ENCODE measurements at places on chromosomes 16 and 17.

- DNase-seq: peak; percentile 50
Measured at GRCh38 chr17:32142857-32143526, 690 bp downstream of the RHOT1 start.

- no peak for DNase-seq
Measured at GRCh38 chr16:80164966-80165550, 375.7 kb upstream of the DYNLRB2 start.

- no peak for DNase-seq
Measured at GRCh38 chr17:47338026-47338425, 14.3 kb downstream of the EFCAB13 start.

DNA sequence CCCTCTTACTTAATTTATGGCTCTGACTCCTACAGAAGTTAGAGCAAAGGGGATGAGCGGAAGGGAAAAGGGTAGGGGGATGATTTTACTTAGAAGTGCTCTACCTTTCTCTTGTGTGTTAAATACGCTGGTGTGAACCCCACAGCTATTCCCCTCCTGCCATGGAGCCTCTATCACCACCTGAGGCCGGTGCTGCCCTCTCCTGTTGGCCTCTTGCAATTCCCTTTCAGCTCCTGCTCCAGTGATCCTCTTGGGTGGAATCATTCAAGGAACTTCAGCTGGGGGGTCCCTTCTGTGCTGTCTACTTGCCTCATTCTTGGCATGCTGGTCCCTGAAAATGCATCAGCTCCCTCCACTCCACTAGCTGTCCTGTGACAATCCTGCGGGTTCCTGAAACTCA, 41.8 kb upstream of the CDH8 start:
- DNase-seq: no peak

DNA sequence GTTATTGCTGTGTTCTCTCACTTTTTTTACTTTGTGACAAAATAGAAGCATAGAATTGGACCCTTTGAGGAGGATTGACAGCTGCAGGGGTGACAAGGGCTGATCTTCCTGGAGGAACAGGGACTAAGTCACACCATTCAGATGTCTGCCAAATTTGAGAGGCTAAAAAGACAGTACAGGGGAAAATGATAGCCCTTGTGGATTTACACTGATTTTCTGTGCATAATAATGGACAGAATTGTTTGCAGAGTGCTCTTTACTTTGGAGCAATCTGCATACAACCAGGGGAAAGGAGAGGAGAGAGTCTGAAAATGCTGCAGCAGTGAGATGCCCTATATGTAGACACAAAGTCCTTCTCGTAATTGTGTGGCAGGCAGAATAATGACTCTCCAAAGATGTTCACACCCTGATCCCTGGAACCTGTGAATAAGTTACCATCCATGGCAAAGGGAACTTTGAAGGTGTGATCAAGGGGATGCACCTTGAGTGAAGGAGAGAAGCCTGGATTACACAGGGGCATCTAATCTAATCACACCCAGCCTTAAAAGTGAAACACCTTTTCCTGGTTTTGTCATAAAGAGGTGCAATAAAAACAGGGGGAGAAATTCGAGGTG, 221.4 kb upstream of the CPHXL start:
- DNase-seq: no peak

DNA sequence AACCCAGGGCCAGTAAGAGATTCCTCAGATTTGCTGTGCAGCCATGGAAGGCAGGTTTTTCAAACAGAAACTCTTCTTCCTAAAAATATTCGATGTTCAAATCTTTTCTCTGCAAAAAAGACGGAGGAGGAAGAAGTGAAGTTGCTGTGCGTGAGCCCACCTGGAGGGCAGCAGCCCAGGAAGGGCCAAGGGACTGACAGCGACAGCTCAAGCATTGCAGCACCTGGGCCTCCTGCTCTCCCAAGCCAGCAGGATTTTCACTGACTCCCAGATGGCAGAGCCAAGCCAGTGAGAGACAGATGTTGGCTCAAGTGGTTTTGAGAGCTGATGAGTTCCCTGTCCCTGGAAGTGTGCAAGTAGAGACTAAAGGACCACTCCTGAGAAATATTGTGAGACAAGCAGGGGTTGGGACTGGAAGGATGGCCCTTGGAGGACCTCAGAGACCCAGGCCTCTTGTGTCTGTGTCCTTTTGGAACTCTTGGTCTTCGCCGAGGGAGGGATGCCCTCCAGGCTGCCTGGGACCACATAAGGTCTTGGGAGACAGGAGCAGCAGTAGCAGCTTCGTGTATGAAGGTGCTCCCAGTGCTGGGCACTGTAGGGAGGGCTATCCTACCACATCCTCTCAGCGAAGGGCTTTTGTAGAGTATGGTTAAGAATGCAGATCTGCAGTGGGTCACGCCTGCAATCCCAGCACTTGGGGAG, 29.3 kb upstream of the TNFRSF13B start:
- no peak for DNase-seq

GRCh38 chr16:60771138-60771537, 1265.1 kb downstream of the CDH8 start:
- DNase-seq: no peak

DNA sequence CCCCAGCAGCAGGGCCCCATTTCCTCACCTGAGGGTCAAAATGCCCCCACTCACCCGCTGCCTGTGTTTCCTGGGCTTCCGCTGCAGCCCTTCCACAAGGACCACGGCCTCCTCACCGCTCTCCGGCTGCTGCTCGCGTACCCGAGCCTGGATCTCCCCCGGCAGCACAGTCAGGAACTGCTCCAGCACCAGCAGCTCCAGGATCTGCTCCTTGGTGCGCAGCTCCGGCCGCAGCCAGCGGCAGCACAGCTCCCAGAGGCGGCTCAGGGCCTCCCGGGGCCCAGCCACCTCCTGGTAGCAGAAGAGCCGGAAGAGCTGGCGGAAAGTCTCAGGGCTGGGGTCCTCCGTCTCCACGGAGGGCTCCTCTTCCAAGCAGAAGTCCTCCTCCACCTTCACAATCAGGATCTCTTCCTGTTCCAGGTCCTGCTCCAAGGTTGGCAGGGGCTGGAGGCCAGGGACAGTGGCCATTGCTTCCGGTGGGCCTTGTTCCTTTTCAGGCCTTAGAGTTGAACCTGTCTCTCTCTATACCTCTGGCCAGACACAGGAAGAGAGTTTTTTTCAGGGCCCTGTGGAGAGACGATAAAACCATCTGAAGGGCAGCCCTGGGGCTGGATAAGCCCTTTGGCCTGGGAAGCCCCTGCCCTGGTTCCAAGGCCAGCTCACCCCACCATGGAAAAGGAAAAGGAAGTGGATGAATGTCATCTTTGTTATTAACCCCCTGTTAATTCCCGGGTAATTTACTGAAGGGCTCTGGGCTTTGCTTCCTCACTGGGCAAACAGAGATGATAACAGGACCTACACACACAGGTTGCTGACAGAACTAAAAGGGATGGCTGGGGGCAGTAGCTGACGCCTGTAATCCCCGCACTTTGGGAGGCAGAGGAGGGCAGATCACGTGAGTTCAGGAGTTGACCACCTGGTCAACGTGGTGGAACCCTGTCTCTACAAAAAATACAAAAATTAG, 1.2 kb downstream of the ZNF500 start:
- DNase-seq: no peak

DNA sequence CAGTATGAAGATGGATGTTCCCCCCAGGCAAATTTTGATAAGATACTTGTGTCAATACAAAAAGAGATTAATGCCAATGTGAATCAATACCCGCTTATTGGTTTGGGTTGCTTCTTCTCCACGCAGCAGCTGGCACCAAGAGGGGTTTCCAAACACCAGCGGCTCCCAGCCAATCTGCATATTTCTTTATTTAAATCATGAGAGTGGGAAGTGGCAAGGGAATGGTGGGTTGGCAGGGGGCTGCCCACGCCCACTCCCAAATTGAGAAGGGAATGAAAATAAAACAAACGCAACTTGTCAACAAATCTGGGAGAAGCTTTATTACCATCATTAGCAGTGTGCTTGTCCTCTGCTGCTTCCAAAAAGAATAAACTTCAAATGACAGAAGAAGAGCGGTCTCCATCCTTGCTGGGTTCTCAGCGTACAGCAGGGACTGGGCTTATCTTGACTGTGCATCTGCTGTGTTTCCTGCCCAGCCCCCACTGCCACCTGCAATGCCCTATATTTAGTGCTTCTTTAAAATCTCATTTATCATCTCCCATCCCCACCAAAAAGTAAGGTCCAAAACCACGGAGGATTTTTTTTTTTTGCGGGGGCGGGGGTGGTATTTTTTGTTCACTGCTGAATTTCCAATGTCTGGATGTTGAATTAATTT, 34.9 kb upstream of the C16orf78 start:
- DNase-seq: no peak

DNA sequence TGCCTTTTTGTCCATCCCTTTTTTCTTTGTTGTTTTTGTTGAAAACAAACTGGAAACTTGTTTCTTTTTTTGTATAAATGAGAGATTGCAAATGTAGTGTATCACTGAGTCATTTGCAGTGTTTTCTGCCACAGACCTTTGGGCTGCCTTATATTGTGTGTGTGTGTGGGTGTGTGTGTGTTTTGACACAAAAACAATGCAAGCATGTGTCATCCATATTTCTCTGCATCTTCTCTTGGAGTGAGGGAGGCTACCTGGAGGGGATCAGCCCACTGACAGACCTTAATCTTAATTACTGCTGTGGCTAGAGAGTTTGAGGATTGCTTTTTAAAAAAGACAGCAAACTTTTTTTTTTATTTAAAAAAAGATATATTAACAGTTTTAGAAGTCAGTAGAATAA, 4.9 kb downstream of the SOX9 start:
- no peak for DNase-seq

GRCh38 chr16:89442990-89443726, 47.2 kb downstream of the ANKRD11 start:
- no peak for DNase-seq

GRCh38 chr16:67236563-67237395, 9.8 kb downstream of the TMEM208 start:
- DNase-seq: peak; percentile 91

- DNase-seq: no peak
Measured at GRCh38 chr17:66008680-66009079, 183.3 kb downstream of the CEP112 start.

- no peak for DNase-seq
Measured at GRCh38 chr16:68479271-68479670, 31.0 kb upstream of the SMPD3 start.

GRCh38 chr17:77487677-77488530, 347.1 kb downstream of the SEC14L1 start:
- DNase-seq: no peak

DNA sequence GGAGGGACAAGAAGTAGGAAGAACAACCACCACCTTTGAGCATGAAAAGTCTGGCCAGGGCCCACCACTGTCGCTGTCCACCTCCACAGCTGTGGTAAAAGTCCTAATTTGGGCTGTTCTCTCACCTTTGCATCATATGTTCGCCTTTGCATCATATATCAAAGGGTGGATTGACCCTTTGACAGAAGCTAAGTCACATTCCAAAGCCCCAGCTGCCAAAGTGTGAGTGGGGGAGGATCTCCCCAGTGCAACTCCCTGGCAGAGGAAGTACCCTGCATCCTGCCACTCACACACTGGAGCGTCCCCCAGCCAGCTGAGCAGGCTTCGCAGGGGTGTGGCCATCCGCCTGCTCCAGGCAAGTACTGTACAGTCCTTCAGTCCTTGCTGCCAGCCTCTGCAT, 12.7 kb upstream of the SPECC1 start:
- DNase-seq: no peak

GRCh38 chr17:39716073-39716818, 14.1 kb downstream of the MIEN1 start:
- DNase-seq: no peak
